ENCODE measurements at places on chromosomes 4 and X.

DNA sequence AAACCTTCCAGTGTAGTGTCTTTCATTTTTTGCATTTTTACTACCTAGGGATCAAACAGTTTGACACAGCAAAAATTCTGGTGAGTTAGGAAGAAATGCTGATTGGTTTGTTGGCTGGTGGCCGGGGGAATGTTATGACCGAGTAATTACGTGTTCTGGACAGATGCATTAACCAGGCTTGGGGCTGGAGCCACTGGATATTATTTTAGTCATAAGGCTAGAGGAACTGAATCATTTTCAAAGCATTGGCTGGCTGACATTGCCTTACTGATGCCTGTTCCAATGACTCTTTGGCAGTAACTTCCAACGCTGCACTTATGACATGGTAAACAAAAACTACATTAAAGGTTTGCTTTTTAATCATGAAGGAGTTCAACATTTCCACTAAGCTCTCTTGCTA lies 84.6 kb downstream of the FBXO8 start:
- DNase-seq, result peak; percentile 82

- no peak for DNase-seq
These were observed 103.3 kb downstream of the PARM1 start for GRCh38 chr4:75036046-75036830.

- no peak for DNase-seq
These were observed 25.1 kb upstream of the PRDM8 start for GRCh38 chr4:80172203-80172602.

DNA sequence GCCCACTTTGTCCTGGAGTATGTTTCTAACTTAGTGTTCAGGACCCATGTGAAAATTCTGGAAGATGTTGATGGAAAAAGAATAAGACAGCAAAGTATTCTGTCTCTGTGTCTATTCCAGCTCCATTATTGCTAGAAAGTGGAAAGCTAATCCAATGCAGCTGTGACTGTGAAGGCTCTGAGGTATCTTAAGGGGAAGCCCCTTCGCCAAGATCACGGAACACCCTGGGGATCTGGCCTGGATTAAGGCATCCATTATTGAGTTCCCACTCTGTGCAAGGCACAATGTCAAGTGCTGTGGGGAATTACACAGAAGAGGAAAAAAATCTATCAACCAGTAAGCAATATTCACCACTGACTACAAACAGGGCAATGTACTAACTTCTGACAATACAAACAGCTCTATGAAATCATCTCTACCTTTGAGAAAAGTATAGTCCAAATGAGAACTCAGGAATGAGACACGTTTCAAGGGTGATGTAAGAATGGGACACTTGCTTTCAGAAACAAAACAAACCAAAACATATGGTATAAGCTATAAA lies 222.1 kb downstream of the LDB2 start:
- no peak for DNase-seq

All from skeletal muscle cell (primary cell).